ENCODE measurements at places on chromosomes 6 and 20.

GRCh38 chr20:25304025-25304549 lies 56.2 kb downstream of the PYGB start:
- no peak for DNase-seq

- no peak for DNase-seq
These were observed 76.1 kb downstream of the IRF4 start for GRCh38 chr6:467671-468082.

DNA sequence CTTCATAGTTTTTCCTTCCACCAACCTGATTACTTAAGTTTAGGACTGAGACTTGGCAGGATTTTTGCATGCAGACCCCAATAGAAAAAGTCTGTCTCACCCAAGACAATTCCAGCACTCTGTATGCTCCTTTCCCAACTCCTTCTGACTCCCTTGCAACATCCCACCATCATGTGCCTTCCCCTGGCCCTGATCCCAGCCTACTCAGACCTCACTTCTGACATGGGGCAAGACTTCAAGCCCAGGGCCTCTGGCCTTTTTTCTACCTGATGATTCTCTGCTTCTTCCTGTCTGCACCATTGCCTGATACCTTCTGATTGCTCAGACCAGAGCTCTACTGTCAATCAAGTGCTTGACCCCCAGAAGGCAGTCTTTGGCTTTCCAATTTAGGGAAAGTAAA lies 96.6 kb downstream of the HAO1 start:
- DNase-seq = no peak

GRCh38 chr6:165744555-165745228 lies 81.7 kb upstream of the PDE10A start:
- DNase-seq = no peak

DNA sequence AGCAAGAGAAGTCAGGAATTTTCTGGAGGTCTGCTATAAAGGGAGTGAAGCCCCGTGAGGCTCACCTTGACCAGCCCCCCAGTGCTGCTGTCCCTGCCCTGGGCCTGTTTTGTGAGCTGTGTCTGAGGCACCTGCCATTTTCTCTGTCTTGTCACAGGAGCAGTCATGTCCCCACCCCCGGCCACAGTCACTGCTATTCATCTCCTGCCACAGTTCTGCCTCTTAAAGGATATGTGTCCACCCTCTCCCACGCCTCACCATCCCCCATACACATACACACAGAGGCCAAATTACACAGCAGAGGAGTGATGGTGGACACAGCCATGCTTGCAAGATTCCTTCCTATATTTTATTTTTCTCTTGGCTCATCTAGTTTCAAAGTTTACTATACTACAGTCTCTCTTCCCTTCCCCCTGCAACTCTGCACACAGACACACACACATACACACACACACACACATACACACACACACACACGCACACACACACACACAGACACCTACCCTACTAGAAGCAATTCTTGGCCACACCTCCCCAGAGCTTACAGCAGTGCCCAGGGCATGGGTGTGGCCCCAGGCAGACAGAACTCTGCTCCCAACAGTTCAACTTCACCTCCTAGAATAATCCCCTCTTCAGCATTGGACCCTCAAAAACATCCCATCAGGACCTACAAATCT lies 68.7 kb upstream of the TAB2 start:
- DNase-seq = no peak

DNA sequence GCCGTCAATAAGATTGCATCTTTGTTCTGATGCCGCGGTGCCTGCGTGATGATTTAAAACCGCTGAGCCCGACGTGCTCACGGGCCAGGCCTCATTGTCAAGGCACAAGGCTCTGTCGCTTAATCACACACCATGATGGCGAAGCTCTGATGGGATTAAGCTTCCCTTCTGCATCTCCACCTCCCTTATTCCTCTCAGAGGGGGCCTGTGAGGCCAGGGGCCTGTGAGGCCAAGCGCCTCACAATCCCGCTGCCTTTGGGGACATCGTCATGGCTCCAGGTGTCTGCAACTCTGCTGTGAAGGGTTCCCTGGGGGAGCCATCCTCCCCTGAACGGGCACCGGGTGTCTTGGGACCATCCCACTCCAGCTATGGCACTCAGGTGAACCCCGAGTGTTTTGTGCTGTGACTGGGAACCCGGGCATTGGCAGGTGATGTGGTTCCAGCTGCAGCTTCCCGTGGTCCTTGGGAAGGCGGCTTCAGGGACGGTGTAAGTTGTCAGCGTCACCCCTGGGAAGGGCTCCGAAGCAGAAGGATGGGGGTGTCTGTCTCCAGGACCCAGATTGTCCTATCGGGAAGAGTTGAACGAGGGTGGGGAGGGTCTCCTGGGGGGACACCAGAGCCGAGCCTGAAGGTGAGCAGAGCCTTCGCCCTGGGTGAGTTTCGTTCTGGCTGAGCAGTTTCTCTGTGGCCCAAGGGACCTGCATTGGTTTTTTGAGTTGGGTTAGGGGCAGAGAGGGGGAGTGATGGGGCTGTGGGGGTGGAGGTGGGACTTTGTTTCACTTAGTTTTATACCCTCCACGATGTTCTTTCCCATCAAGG lies 18.0 kb upstream of the BHLHE23 start:
- DNase-seq = no peak

DNA sequence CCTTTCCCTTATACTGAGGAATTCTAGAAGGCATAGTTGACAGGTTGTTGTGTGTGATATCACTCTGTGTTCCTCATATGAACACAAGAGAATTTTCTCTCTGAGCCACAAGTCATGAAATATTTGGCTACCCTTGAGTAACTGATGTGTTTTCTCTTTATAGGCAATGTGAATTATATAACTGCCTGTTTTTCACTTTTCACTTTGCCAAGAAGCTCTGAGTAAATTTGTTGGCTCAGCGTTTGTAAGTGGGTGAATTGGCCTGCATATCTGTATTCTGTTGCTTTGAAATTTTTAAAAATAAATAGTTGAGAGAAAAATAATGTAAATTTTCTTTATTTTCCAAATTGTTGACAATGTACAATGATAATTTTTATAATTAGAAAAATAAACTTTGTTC lies 5.2 kb upstream of the BTBD9 start:
- DNase-seq = no peak

DNA sequence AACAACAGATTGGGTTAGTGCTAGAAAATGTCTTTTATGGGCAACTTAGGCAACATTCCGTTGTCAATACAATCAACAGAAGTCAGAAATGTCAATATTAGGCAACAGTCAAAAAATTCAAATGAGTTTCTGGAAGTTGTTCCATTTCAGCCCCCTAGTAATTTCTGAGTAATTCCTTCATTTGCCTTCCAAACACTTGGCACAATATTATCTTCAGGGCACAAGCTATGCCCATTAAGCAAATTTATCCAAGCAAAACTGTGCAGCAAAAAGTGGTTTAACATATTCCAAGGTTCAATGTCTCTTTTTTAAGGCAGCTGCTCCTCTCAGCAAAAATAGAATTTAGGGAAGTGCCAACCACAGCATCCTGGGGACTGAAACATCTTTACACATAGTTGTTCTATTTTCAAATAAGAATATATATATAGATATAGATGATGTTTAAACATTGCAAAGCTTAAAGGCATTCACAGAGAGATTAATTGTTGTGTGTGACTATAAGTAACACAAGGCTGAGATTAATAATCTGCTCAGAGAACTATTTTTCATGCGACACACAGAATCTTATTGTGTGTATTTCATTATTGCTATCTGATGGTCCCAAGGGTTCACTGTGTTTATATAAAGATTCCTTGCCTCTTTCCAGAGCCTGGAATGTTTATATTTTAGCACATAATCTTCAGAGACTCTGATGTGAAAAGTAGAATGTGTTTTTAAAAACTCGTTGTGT lies 75.2 kb upstream of the ADTRP start:
- no peak for DNase-seq

DNA sequence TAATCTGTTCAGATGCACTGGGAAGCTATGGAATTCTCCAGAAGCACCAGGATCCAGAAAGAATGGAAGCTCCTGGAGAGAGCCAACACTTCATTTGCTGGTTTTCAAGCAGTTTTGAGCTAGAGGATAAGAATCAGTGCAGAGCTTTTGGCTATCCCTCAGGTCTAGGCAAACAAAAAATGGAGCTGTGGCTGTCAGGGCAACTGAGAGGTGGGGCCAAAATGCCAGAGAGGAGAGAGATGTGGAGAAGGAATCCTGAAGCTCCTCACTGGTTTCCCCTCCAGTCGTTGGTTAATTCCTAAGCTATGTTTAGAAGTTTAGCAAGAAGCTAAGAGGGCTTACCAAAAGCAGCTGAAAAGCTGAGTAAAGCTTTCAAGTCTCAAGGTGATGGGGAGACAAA lies 294.2 kb upstream of the JARID2 start:
- no peak for DNase-seq

GRCh38 chr6:110013386-110013785 lies 35.3 kb downstream of the GPR6 start:
- DNase-seq = no peak

DNA sequence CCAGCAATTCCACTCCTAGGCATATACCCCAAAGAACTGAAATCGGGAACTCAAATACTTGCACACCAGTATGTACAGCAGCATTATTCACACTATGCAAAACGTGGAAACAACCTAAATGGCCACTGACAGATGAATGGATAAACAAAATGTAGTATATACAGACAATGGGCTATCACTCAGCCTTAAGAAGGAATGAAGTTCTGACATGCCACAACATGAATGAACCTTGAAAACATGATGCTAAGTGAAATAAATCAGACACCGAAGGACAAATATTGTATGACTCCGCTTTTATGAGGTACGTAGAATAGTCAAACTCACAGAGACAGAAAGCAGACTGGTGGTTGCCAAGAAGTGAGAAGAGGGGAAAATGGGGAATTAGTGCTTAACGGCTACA lies 59.1 kb upstream of the CCN6 start:
- no peak for DNase-seq
